ENCODE measurements at places on chromosomes 12 and 14.

GRCh38 chr14:89921346-89921745 is 33.2 kb downstream of the EFCAB11 start:
- no peak for DNase-seq

- no peak for DNase-seq
Observed at GRCh38 chr12:75984577-75985182, 46.9 kb downstream of the PHLDA1 start.

- no peak for DNase-seq
Observed at GRCh38 chr14:76304536-76305267, 71.2 kb upstream of the ESRRB start.

DNA sequence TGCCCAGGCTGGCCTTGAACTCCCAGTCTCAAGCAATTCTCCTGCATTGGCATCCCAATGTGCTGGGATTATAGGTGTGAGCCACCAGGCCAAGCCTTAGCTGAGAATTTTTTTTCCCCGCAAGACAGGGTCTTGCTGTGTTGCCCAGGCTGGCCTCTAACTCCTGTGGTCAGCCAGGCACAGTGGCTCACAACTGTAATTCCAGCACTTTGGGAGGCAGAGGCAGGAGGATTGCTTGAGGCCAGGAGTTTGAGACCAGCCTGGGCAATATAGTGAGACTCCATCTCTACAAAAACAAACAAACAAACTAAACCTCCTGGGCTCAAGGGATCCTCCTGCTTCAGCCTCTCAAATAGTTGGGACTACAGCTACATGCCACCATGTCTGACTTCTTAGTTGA is 27.3 kb downstream of the DEPDC4 start:
- no peak for DNase-seq

DNA sequence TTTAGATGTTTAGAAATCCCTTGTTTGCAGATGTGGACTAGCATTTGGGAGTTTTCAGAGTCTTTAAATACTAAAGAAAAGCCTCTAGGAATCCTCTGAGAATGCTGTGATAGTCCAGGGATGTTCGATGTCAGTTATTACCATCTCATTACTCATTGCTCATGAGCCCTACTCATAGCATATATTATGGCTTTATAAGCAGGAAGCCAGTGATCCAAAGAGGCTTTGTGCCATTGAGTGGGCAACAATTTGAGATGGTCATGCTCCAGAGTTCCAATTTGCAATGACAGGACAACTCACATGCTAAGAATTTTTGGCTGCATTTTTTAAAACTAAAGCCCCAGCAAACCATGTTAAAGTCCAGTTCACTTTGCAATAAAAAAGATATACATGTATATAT is 163.0 kb downstream of the OTOGL start:
- no peak for DNase-seq

- no peak for DNase-seq
Observed at GRCh38 chr12:62692884-62693283, 226.3 kb downstream of the MON2 start.

GRCh38 chr14:56064513-56064912 is 53.7 kb upstream of the PELI2 start:
- DNase-seq = no peak

- no peak for DNase-seq
Observed at GRCh38 chr14:68652433-68652690, 140.5 kb downstream of the ZFP36L1 start.

DNA sequence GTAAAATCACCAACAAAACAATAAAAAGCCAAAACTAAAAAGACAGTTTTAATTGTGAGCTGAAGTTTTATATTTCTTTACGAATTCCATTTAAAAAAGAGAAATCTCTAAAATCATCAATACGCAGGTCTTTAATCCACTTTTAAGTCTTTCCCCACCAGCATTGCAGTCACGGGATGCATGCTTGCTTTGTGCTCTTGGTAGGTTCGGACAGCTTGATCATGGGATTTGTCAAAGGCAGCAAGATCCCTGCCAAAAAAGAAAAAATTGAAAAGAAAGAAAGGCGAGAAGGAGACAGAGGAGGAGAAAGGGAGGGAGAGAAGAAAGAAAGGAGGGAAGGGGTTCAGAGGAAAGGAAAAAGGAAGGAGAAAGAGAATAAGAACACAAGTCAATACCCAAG is 4.7 kb upstream of the HAL start:
- no peak for DNase-seq

DNA sequence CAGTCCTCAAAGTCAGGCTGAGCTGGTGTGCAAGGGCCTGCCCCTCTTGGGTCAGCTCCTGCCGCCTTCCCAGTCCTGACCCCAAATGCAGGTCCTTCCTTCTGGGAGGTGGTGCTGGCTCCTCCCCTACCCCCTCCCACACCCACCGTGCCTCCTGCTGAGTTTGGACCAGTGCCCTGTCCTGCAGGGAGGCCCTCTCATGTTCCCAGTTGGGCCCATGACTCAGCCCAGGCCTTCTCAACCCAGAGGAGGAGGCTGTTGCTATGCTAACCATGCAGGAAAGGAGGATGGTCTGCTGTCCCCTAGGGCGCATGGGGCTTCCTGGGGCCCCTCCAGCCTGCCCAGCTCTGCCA is 4.4 kb downstream of the ZBTB42 start:
- no peak for DNase-seq

DNA sequence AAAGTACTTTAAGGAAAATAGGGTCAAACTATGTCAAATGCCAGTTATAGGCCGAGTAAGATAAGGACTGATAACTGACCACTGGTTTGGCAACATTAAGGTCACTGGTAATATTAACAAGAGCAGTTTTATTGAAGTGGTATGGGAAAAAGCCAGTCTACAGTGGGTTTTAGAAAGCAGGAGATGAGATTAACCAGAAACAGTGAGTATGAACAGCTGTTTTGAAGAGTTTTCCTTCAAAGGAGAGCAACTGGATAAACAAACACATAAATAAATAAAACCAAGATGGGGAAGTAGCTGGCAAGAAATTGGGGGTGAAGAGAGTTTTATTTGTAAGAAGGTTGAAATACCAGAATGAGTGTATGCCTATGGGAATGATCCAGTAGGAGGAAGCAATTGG is 30.3 kb downstream of the KITLG start:
- DNase-seq = no peak

GRCh38 chr14:89915114-89915878 is 39.2 kb downstream of the EFCAB11 start:
- DNase-seq = peak; percentile 67

- DNase-seq = no peak
Observed at GRCh38 chr12:5203274-5203673, 159.6 kb downstream of the KCNA5 start.

DNA sequence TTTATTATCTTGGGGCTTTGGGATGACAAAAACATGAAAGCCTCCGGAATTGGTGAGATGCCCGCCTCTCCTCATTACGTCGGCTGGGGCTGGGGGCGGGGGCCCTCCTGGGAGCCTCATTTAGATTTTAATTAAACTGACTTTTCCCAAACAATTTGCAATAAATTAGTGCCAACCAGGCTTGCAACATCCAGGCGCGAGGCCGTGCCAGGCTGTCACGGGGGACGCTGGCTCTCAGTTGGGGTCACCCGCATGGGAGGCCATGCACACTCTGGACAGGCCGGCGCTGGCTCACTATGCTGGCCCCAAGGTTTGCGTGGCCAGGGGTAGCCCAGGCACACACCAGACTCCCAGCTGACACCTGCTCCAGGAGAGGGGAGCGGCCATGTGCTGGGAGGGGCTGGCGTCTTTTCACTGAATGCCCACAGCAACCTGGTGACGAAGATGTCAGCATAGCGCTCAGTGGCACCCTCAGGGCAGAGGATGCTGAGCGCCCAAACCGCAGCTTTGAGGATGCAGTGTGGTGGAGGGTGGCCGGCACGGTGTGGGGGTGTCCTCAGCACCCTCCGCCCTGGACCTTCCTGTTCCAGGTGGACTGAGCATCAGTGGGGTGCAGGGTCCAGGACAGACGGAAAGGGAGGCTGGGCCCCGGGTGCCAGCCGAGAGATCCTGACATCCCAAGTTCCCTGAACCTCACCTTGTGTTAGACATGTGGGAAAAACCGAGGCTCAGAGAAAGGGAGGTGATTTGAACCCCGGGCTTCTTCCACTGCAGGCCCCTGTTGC is 190.8 kb upstream of the C14orf180 start:
- DNase-seq = peak; percentile 16

- no peak for DNase-seq
Observed at GRCh38 chr14:90281261-90281660, 24.9 kb downstream of the PSMC1 start.

DNA sequence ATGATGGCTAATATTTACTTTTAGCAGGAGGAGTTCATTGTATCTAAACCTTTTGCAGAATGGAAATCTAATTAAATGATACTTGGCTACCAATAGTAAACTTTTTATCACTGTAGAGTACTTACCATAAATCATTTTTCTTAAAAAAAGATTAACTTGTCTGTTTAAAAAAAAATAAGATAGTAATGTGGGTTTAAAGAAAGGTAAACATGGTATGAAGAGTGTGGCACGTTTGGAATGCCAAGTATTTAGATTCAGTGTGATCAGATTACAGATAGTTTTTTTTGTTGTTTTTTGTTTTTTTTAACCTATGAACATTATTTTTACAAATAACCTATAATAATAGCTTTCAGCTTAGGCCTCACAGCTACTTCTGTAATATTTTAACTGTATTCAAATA is 25.8 kb downstream of the KTN1 start:
- DNase-seq = no peak

DNA sequence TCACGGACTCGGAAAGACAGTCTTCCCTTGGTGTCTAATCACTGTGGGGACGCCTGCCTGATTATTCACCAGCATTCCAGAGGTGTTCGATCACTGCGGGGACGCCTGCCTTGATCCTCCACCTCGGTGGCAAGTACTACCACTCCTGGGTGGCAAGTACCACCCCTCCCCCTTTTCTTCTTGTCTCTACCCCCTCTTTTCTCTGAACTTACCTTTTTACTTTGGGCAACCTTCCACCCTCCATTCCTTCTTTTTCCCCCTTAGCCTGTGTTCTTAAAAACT is 12.0 kb upstream of the LGMN start:
- DNase-seq = no peak

DNA sequence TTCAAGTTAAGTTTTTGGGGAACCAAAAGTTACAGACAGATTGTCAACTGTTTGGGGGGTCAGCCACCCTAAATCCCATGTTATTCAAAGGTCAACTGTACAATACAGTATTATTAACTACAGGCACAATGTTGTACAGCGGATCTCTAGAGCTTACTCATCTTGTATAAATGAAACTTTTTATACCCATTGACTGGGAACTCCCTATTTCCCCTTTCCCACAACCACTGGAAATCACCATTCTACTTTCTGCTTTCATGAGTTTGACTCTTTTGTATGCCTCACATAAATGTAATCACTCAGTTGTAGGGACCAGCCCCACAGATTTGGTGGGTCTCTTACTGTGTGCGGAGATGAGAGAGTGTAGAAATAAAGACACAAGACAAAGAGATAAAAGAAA is 57.8 kb downstream of the SLCO1B3 start:
- no peak for DNase-seq

DNA sequence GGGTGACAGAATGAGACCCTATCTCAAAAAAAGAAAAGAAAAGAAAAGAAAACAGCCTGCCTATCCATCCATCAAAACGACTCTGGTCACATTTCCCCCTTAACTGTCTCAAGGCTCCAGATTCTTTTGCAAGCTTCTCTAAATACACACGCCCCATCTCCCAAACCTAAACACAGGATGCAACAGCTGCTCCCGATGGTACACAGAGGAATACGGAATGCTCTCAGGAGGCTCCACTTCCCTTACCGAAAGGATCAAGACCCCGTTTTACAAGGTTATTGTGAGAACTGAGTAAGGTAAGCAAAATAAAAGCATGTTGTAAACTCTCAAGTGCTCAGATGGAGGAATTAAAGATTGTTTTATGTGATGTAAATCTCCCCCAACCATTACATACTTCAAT is 62.3 kb downstream of the NT5DC3 start:
- DNase-seq = no peak

GRCh38 chr12:43914923-43915468 is 79.1 kb downstream of the TMEM117 start:
- no peak for DNase-seq

GRCh38 chr14:94850309-94851211 is 80.6 kb upstream of the GSC start:
- DNase-seq = no peak

- DNase-seq = no peak
Observed at GRCh38 chr14:94401083-94401482, 12.7 kb upstream of the SERPINA1 start.

GRCh38 chr14:95044463-95045105 is 112.7 kb downstream of the DICER1 start:
- no peak for DNase-seq

- DNase-seq = no peak
Observed at GRCh38 chr14:102164241-102164641, 24.5 kb downstream of the WDR20 start.

- DNase-seq = no peak
Observed at GRCh38 chr12:5171701-5172100, 128.0 kb downstream of the KCNA5 start.

- no peak for DNase-seq
Observed at GRCh38 chr14:59190372-59190771, 1.9 kb downstream of the DAAM1 start.

DNA sequence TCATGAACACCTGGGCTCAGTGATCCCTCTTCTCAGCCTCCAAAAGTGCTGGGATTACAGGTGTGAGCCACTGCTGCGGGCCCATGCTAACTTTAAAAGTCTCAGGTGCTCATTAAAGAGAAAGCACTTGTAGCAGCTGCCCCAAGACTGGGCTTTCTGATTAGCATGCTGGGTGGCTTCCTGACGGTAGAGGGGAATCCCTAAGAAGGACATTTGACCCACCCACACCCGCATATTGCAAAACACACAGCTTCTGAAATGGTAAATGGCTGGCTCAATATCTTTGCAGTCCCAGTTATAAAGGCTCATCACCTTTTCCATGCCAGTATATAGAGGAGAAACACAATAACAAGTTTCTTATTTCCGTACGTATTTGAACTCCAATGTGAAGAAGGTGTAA is 19.3 kb upstream of the BICD1 start:
- no peak for DNase-seq

DNA sequence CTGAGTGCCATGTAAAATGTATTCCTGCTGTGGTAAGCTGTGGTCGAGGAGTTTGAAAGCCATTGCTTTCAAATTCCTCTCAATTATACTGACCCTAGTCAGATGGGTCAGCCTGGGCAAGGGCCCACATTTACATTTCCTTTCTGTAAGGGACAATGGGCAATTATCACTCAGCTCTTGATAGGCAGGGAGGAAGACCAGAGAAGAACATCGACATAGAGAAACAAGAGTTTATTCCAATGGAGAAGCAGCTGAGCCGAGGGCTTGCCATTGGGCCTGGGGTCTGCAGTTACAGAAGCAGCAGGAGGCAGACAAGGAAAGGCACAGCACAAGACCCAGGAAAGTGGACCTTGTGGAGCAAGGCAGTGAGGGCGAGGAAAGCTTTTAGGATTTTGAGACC is 9.7 kb downstream of the NRIP2 start:
- DNase-seq = no peak

DNA sequence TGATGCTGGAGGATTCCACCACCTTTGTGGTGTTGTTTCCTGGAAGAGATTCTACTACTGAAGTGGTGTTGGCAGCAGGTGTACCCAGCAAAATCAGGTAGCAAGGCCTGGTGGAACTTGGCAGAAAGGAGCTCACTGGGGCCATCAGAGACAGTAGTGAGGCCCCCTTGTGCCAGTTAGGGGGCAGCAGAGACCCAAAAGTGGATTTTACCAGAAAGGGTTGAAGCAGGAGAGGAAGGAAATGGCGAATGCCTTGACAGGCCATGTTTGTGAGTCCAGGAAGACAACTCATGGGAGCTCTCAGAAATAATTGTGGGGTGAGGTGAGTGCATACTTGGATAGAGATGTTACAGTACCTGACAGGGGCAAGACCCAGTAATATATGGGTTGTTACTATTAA is 137.7 kb upstream of the FGD4 start:
- no peak for DNase-seq

GRCh38 chr12:86249851-86250250 is 6.3 kb downstream of the MGAT4C start:
- DNase-seq = no peak

All from stimulated activated CD4-positive, alpha-beta T cell treated with anti-CD3 and anti-CD28 coated beads, Interleukin-2, amount 100 ng/mL, for 24 hours (primary cell).